ENCODE measurements at places on chromosomes 13 and 19.

DNA sequence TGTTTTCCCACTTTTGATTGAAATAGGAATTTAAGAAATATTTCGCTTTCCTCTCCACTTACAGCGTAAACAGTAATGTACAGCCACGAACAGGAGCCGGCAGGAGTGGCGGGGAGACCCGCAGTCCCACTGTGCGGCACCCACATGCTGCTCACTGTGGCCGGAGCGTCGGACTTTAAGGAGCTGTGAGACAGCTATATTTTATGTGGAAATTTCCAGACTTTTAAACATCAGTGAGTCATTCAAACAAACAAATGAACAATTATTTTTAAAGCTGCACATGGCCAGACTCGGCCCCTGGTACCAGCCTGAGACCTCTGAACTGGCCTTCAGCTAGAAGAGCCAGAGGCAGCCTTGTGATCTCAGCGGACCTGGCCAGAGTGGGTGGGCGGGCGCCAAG, 52.5 kb downstream of the CRYL1 start:
- DNase-seq = no peak

DNA sequence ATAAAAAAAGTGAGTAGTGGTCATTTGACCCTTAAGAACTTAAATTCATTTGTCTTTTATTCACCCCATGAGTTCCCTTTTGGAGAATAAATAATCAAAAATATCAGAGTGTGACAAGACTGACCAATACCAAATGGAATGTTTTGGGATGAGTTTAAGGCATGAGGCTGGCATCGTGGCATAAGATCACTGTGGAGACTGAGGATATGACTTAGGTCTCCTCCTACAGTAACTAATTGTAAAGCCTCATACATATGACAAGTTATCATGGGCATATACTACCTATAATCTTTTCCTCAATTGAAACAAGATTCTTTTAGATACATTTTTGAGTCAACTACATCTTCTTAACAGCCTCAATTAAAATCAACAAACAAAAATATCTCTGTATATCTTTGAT, 782.0 kb downstream of the SLITRK1 start:
- no peak for DNase-seq

- no peak for DNase-seq
Measured at GRCh38 chr13:23654111-23655110, 84.2 kb downstream of the TNFRSF19 start.

DNA sequence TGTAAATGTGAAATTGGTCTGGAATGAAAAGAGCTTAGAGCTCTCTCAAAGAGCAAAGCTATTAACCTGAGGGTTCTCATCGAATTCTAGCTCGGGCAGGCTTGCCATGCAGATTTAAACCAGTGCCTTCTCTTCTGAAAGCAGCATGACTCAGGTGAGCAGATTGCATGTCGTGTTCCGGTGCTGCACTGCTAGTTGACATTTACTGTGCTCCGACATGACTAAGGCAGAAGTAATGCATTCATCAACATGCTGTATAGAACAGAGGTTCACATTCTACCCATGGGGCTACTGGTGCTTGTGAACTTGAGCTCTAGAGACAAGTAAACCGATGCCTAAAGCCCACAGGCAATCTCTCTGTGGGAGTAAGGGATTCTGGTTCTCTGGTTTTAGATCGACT, 947.7 kb downstream of the EFNB2 start:
- no peak for DNase-seq

DNA sequence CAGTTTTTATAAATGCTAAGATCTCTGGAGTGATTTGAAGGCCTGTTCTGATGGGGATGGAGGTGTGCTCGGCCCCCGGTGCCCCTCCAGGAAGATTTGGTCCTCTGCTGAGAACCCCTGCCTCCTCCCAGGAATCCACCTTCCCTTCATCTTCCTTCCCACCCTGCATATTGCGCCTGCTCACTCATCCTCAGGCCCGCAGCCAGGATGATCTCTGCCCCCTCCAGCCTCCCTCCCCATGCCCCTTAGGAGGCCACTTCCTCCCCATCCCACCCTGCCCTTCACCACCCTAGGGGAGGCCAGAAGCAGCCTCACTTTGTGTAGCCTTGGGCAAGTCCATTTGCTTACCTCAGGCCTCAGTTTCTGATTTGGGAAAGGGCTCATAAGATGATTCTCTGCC, 19.7 kb downstream of the VASP start:
- DNase-seq = no peak

- DNase-seq = no peak
Measured at GRCh38 chr13:51645154-51645650, 60.9 kb downstream of the WDFY2 start.

DNA sequence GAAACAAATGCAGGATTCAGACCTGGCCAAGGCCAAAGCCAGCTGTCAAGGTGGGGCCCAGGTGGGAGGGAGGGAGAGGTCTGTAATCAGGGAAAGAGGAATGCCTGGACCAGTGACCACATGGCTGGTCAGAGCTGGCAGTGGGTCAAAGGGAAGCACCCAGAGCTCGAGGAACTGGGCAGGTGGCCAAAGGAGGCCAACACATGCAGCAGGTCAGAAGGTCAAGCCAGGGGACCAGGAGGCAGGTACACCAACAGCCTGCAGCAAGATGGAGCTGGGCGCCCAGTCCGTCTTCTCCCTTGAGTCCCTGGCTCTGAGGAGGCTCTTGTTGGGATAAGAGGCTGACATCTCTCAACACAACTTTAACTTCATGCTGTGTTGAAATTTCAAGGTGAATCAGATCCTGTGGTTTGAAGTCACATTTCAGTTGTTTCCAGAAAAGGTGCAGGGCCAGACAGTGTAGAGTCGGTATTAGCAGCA, 17.1 kb downstream of the GPATCH1 start:
- DNase-seq = no peak

GRCh38 chr13:89027694-89028306, 1356.6 kb downstream of the SLITRK5 start:
- DNase-seq = no peak

DNA sequence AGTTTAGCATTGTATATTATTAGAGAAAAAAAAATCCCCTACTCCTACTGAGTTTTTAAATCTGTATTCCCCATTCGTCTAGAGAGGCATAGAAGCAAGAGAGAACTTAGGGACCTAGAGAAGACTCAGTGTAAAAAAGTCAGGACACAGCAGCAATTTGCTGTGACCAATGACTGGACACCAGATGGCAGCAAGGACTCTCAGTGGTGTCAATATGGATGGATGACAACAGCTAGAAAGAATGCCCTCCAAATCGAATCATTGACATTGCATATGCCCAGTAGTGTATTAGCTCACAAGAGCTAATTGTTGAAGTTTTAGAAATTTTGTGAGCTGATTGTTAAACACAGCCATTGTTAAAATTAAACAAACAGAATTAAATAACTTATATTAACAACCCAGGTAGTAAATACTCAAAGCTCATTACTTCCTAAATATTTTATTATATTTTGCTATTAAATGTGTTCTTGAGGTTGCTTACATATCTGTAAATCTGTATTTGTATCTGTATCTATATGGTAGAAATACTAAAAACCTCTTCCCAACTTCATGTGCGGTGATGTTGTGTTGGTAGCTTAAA, 43.9 kb downstream of the SIAH3 start:
- DNase-seq = peak; percentile 27

GRCh38 chr13:23671377-23671776, 101.2 kb downstream of the TNFRSF19 start:
- DNase-seq = no peak

GRCh38 chr13:27022571-27023311, 148.9 kb downstream of the USP12 start:
- peak; percentile 26 for DNase-seq

- no peak for DNase-seq
Measured at GRCh38 chr13:110447058-110447511, 114.4 kb downstream of the RAB20 start.

- no peak for DNase-seq
Measured at GRCh38 chr19:16897856-16898161, 9.0 kb downstream of the F2RL3 start.

GRCh38 chr13:41995946-41996345, 35.0 kb upstream of the VWA8 start:
- DNase-seq = no peak

- no peak for DNase-seq
Measured at GRCh38 chr13:31853643-31854326, 114.5 kb downstream of the RXFP2 start.

DNA sequence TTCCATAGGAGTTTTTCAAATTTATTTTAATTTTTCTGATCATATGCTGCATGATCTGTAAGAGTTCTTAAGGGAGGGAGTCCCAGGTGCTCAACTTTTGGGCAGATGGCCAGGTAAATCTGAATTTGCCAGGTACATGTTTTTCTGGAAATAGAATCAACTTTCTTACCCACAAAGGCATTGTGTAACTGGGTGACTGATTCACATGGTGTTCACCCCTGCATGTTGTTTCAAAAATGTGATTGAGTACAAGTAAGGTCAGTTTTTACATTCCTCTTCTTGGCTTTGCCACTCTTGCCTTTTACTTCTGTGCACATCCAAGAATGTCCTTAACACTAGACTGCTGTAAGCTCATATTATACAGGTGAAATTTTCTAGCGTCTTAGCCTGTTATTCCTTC, 30.4 kb downstream of the RB1 start:
- no peak for DNase-seq

- no peak for DNase-seq
Measured at GRCh38 chr19:33456076-33456844, 65.3 kb downstream of the PEPD start.

DNA sequence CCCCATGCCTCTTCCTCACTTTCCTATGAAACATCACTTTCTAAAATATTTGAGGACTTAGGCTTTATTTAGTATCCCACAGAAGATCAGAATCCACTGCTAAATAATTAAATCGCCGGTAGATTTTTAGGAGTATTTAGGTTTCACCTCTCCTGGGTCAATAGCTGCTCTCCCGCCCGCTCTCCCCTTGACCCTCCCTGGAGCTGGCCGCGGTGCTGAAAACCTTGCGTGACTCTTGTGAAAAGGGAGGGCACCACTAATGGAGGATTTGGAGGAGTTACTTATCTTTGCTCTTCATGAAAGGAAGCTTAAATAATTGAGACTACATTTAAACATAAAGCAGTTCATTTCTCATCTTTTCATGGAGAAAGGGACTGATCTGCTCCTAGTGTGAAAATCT, 14.1 kb downstream of the POU4F1 start:
- DNase-seq = no peak

DNA sequence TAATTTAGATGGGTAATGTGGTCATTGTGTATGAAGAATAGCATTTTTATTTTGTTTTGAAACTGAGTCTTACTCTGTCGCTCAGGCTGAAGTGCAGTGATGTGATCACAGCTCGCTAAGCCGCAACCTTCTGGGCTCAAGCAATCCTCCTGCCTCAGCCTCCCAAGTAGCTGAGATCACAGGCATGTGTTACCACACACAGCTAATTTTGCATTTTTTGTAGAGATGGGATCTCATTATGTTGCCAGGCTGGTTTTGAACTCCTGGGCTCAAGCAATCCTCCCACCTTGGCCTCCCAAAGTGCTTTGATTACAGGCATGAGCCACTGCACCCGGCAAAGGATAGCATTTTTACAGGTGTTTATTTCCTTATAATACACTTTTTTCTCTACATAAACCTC, 36.6 kb downstream of the SERTM1 start:
- no peak for DNase-seq

DNA sequence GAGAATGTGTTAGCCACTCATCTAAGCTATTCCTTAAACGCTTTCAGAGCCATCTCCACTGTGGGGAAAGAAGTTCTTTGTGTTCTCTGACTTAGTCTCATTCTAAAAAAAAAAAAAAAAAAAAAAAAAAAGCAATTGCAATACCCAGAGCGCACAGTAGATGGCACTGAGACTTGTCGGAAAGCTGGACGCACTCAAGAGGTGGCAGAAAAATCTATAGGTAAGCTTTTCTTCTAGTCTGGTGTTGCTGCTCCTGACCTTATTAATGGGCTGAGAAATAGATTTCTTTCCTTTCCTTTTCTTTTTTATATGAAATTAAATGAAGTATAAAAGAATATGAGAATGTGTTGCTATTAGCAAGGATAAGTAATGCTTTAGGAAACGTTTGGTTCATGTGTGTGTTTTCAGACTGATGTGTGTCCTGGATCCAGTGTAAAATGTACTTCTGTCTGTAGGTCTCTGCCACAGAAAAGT, 4.7 kb upstream of the GJB2 start:
- peak; percentile 32 for DNase-seq

- DNase-seq = no peak
Measured at GRCh38 chr13:53012707-53013106, 15.9 kb upstream of the OLFM4 start.

DNA sequence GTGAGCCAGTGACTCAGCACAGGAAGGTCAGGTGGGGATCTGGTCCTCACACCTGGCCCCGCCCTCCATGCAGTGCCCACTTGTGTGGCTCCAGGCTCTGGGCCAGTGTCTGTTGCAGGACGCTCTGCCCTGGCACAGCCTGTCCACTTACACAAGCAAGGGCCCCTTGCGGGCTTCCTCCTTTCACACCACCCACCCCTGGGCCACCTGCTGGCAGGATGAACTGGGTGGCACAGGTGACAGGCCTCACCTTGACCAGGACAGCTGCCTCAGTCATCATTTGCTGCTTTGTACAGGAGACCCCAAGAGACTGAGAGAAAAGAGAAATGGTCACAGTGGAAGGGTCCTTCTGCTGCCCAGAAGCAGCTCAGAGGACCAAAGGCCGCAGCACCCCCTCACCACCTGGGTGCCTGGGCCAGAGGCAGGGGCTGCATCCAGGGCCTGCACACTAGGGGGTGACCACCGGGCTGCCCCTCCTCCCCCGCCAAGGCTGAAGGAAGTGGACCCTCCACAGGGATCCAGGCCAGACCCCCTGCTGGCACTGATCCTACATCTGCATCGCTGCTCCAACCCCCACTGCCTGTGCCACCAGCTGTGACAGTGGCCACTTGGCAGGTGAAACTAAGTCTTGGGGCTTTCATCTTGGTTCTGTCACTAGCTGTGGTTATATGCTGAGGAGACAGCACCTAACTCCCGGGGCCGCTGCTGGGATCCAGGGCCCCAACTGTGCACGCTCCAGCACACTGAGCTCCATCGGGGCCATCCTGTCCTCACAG, 110.3 kb downstream of the TUBA3C start:
- DNase-seq = no peak

DNA sequence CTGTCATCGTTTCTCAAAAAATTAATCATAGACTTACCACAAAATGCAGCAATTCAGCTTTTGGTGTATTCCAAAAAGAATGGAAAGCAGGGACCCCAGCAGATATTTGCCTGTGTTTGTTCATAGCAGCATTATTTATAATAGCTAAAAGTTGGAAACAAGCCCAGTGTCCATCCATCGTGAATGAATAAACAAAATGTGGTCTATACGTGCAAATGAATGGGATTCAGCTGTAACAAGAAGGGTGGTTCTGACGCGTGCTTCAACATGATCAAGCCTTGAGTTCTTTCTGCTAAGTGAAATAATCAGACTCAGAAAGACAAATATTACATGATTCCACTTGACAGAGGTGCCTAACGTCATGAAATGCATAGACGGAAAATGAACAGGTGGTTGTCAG, 36.4 kb downstream of the PSG11 start:
- DNase-seq = no peak

GRCh38 chr19:10288662-10289166, 1.0 kb upstream of the ICAM5 start:
- no peak for DNase-seq

DNA sequence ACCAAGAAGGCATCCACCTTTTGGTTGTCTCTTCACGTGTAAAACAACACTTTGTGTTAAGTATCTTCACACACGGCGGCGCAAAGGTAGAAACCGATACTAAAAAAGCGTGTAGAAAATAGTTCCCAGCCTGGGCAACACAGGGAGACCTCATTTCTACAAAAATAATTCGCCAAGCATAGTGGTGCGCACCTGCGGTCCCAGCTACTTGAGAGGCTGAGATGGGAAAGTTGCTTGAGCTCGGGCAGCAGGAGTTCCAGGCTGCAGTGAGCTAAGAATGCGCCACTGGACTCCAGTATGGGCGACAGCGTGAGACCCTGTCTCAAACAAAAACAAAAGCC, 573 bp upstream of the ERCC5 start:
- DNase-seq = no peak

- no peak for DNase-seq
Measured at GRCh38 chr19:1295169-1296012, 9.7 kb downstream of the EFNA2 start.
